ENCODE measurements at places on chromosomes 2 and 18.

DNA sequence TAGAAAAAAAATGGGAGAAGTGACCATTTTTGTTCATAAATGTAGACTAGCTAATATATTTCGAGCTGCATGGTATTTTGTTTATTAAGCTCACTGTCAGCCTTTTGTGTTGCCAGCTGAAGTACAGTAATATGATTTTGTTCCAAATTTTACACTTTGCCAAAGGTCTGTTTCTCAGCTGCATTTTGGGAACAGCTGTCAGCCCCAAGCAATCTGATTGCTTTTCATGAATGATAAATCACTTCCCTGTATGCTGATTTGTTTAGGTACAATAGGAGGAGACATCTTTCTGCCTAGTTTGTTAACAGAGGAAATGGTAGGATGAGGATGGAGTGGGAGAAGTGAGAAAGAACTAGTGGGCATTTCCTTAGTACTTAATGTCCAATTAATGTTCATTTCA, 79.3 kb downstream of the NABP1 start:
- no peak for DNase-seq

DNA sequence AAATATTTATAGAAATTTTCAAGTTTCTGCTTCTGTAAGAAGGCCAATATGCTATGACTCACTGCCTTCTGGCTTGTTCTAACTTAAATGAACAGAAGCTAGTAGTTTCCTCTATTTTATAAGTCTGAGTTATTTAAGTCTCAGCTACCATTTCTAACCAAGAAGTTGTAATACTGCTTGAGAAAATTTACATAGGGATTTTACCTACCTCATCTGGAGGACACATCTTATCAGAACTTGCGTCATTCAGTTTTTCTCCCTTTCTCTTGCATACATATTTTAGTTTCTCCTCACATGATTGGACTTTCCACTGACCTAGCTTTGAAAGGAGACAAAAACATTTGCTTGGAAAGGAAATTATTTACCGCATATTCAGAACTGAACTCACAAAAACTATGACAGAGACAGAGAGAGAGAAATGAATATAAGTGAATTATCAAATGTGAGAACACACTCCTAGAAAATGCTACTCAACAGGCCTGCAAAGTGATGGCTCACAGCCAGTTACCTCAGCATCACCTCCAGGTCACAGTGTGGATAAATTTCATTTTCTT, 81.1 kb upstream of the CD302 start:
- DNase-seq: no peak

DNA sequence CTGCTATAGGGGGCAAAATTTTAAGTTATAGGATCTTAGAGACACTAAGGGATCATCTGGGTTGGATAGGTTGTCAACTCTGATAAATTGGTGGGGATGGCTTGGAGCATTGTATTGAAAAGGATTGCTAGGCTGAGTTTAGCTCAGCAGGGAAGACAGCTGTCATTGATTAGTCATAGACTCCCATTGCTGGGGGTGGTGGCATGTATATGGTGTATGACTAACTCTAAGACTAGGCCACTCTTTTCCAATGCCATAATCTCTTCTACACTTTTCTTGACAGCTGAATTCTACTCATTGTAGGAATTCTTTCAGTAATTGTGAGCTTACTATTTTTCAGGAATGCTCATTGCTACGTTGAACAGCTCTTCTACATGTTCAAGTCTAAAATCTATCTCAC, 81.3 kb upstream of the PELI1 start:
- no peak for DNase-seq

GRCh38 chr18:9478545-9478944, 3.2 kb downstream of the RALBP1 start:
- DNase-seq: no peak
